NCI-H446 treated with DMSO at 0.1 percent for 48 hours (cell line): ENCODE measurements at places on chromosomes 12 and 14.

- peak; percentile 52 for DNase-seq
Observed at GRCh38 chr14:27528328-27528727, 930.5 kb upstream of the NOVA1 start.

- DNase-seq, result no peak
Observed at GRCh38 chr14:102097441-102098135, 10.7 kb upstream of the HSP90AA1 start.

DNA sequence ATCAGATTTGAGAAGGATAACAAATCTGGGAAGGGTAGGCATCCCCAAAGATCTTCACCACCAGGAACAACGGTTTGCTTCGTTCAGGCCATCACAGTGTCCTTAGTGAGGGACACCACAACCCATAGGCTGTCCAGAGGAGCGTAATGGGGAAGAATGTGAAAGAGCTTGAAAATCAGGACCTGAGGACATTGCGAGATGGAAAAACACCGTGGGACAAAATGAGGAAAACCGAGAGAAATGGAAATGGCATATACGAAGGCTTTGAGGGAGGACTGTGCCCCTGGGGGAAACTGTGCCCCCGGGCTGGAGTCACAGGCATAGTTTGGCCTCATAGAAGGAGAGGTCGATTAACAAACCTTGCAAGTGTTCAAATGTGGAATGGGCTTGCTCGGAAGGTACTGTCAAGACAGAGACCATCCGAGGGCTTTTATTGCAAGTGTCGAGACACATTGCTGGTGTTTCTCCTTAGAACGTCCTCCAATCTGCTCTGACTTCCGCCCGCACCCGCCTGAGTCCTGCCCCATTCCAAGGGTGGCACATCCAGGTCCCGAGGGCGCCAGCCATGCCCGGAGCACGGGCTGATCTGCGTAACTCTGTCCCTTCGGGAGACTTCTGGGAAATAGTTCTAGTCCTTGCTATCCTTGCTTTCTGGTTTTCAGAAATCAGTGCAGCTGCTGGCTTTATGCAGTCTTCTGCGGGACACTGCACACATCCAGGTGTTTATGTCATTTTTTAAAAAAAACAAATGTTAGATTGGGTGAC is 885 bp upstream of the PALS1 start:
- no peak for DNase-seq

DNA sequence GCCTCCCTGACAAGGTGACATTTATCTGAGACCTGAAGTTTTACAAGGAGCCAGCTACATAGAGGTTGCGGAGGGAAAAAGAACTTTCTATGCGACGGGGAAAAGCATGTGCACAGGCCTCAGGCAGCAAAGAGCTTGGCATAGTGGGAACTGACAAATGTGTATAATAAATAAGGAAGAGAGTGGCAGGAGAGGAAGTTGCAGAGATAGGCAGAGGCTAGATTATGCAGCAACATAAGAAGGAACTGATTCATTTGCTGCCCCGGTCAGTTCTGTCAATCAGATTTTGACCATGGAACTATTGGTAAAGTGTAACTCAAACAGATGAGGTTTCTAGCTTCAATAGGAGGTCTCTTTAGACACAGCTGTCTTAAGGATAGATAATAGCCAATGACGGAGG is 33.7 kb upstream of the RIC8B start:
- no peak for DNase-seq

GRCh38 chr12:31585271-31585670 is 5.7 kb downstream of the DENND5B start:
- DNase-seq, result peak; percentile 19

DNA sequence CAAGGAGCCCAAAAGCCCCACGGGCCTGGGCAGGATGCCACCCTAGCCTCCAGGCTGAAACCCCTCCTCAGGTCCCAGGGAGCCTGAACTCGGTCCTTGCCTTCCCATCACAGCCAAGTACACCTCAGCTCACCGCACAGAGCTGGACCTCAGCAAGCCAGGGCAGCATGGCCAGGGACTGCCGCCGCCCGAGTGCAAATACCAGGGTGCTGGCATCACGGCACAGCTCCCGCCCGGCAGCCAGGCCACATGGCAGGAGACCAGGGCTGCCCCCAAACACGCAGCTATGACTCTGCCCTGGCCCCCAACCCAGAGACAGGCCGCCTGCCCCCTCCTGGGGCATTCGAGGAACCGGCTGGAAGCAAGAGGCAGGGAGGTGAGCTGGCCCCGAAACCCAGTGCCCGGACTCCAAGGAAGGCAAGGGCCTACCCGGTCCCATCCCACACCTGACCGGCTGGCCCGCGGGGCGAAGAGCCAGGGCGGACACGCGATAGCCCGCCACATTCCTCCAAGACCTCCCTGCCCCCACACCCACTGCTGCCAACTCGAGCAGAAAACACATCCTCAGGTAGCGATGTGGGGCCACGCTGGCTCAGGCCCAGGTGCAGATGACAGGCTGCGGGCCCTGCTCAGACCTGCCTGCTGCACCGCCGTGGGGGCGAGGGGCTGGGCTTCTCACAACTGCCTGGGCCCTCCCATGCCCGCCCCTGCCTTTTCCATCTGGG is 2.7 kb downstream of the JAG2 start:
- no peak for DNase-seq
